ENCODE measurements at places on chromosomes 3 and 15. TPM values are rescaled to one million over a fixed set of nuclear protein-coding genes. Genes with fewer than 3 reads are reported as not detected.
A peak's percentile ranks its signal among the peaks of the same experiment; 100 is the strongest.

GRCh38 chr3:67531181-67532101, 123.0 kb downstream of the SUCLG2 start:
- no peak for DNase-seq

POMGNT2 gene
- 2.8 TPM for total RNA-seq

ANKUB1 gene
- not detected for total RNA-seq

DNA sequence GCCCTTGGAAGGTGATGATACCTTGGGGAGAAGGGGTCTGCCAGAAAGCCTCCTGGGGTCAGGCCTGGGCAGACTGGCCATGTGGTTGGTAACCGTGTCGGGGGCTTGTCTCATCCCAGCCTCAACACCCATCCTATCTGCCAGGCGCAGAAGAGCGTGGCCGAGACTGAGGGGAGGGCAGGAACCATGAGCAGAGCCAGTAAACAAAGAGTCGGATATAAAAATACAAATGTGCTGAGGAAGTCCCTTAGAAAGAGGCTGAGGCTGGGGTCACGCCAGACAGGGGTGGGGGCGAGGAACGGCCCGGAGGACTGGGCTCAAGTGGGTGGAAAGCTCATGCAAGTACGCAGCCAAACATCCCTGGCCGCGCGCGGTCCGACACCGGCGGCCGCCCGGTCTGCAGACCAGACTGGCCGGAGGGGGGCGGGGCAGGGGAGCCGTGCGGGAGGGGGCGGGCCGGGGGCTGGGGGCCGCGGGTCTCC, 1.9 kb downstream of the CAMK2N2 start:
- no peak for DNase-seq

- DNase-seq, result no peak
Observed at GRCh38 chr3:194187233-194187944, 51.4 kb downstream of the HES1 start.

DNA sequence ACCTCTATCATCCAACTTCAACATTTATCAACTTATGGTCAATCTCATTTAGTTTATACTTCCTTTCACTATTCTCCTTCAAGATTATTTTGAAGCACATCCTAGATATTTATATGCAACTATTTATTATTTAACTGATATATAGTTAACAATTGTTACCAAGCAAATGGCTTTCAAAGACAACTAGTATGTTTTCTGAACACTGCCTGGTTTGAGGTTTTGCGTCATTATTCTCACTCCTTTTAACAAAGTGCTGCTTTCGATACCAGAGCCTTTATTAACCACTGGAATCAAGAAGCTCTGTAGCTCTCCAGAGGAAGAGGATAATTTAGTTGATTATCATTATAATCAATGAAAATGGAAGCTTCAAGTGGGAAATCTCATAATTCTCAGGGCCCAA, 19.6 kb downstream of the ZIC1 start:
- DNase-seq, result no peak

GRCh38 chr3:101791778-101792177, 12.8 kb downstream of the NXPE3 start:
- DNase-seq, result peak; percentile 66

DNA sequence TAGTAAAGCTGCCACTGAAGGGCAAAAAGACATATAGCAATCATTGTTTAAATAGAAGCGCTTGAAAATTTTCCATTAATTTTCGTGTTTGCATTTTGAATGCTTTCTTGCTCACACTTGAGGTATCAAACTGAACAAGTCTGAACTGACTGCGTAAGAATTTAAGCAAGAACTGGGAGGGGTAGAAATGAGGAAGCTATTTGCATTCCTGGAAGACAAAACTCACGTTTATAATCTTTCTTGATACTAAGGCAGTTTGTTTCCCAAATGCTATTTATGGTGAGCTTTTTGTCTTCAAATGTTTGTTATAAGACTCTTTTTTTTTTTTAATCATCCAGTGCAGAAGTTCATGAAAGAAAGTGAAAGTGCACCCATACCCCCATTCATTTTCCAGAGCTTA, 499.8 kb upstream of the TPRG1 start:
- no peak for DNase-seq

ALDH1A2 gene
- total RNA-seq, result not detected

Measured in B cell (primary cell).